Tibial artery (tissue), 4 donors: ENCODE measurements at places on chromosomes 3 and 15.

DNA sequence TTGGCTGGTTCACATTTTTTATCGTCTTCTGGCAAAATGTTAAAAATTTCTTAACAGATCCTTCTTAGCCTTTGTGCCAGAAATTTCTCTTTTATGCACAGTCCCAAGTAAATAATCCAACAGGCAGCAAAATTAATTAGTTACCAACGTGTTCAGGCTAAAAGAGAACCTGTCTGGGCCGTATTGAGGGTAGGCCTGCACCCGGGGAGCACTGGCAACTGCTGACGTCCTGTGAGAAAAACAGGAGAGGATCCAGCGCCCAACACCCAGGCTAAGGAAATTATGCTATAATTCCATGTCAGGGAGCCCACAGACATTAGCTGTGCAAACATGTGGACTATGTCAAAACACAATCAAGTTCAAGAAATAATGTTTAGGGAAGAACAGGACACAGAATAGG is 30.7 kb upstream of the CSTA start:
- DNase-seq: no peak

DNA sequence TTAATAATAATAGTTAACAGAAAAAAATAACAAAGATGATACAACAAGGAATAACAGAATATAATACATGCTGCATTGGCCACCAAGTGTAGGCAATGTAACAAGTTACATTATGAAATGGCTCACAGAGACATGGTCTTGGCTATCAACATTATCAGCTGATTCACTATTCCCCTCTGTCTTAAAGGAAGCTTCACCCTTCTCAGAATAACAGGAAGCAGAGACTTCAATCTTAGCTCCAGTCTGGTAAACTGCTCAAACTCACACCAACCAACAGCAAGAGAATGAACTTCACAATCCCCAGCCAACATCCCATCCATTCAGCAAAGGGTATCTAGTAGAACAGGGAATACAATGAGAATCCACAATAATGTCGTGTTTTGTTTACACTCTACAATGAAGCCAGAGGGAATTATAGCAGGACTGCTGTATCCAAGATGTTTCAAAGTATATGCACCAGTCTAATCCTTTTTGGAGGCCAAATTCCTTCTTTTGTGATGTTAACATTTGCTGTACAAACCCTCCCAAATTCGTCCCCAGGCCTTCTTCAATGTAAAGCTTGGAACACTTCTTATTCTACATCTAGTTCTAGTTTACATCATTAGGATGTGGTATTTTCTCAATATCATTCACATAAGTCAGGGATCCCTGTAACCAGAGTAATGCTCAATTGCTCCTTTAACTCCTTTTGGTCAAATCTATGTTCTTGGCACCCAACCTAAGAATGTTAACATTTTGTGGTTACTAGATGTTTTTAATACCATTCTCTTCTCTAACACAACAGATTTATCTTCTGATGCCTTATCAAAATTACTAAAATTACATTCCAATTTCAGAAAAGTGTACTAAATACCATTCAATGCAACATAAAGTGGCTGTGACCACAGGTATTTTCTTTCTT is 52.4 kb upstream of the CMSS1 start:
- no peak for DNase-seq

DNA sequence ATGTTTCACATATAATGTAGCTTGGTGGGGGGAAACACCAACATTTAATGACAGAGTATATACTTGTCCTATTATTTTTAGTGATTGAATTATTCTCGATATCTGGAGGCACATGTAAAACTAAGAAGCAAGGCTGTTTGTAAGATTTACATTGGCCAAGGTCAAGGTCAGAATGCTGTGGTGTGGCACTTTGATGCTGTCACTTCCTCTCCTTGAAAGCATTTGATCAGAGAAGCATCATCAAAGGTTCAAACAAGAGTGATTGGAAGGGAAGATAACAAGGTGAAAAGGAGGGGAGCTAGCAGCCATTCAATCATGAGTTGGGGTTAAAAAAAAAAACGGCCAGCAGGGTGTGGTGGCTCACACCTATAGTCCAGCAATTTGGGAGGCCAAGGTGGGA is 26.4 kb downstream of the RTF1 start:
- no peak for DNase-seq

- no peak for DNase-seq
These were observed 209.9 kb upstream of the SLC2A2 start for GRCh38 chr3:171236265-171237008.

GRCh38 chr3:10957976-10958749 is 34.4 kb upstream of the SLC6A1 start:
- no peak for DNase-seq

DNA sequence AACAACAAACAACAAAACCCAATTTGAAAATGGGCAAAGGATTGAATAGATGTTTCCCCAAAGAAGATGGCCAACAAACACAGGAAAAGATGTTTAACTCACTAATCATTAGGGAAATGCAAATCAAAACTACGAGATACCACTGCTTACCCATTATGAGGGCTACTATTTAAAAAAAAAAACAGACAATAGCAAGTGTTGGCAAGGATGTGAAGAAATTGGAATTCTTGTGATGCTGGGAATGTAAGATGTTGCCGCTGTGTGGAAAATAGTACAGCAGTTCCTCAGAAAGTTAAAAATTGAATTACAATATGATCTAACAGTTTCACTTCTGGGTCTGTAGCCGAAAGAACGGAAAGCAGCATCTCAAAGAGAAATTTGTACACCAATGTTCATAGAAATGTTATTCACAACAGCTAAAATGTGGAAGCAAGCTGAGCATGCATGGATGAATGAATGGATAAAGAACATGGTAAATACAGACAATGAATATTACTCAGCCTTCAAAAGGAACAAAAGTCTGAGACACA is 121.9 kb downstream of the CHSY1 start:
- no peak for DNase-seq

- DNase-seq: no peak
These were observed at the start of gene SLC6A1 for GRCh38 chr3:10992017-10992942. TSS of gene SLC6A1 (plus strand) at chr3:10992748. CDS start at chr3:11017212, 24,464 bp downstream.

GRCh38 chr3:32835961-32836360 is 18.2 kb downstream of the TRIM71 start:
- DNase-seq: no peak

GRCh38 chr15:92430069-92430440 is 36.4 kb downstream of the ST8SIA2 start:
- no peak for DNase-seq

GRCh38 chr15:52808441-52808840 is 18.3 kb upstream of the ONECUT1 start:
- DNase-seq: no peak

GRCh38 chr3:26655231-26655630 is 32.7 kb downstream of the LRRC3B start:
- DNase-seq: no peak

DNA sequence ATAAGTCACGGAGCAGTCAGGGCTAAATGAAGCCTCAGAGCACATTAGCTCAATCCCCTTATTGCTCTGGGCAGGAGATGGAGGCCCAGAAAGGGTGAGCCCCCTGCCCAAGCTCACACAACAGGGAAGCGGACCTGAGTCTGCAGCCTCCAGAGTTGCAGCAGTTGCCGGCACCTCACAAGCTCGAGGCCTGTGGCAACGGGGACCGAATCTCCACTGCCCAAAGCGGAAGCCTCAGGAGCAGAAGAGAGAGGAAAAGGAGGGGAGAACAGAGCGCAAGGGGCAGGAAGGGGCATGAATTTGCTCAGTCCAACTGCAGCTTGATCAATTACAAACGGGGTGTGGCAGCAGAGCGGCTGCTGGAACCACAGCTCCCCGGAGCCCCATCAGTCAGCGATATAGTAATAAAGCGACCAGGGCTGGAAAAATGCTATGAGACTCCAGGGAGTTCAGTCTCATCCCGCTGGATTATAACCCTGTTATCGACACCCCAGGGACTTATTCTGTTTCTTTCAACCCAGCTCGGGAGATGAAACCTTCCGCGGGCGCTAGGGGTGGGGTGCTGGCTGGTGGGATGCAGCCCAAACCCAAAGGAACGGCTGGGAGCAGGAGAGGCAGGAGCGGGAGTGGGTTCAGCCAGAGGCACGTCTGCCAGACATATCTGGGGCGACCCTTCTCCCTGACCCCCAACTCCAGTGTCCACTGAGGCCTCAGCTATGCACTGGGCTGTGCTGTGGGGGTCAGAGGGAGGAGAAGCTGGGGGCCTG is 219.7 kb upstream of the LINGO1 start:
- DNase-seq: no peak

DNA sequence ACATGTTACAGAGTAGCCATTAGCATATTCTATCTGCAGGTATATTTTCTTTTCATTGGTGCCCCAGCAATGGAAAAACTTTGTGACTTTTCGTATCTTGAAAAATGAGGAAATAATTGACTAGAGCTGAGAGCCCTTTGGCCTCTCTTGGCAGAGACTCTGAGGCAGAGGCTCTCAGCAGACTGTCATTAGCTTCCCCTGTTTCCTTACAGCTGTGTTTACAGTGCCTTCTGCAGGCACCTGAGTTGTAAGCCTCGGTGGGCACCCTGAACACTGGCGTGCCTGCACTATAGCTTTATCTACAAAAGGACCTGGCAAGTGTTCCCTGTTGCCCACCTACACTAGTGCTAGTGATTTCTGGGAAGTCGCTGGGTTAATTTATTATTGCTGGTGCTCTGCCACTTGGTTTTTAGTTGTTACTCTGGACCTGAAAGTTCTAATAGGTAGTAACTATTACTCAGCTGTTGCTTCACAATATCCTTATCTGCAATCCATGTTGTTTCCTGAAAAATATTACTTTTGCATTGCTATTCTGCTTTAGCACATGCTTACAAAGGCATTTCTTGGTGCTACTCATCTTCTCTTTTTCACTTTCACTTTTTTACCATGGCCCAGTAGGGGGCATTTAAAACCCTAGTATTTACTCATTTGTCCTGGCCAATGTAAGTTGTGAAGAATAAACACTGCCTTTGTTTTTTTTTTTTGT is 7.8 kb upstream of the GPR171 start:
- no peak for DNase-seq

GRCh38 chr3:88076712-88077111 is 17.7 kb downstream of the ZNF654 start:
- no peak for DNase-seq

DNA sequence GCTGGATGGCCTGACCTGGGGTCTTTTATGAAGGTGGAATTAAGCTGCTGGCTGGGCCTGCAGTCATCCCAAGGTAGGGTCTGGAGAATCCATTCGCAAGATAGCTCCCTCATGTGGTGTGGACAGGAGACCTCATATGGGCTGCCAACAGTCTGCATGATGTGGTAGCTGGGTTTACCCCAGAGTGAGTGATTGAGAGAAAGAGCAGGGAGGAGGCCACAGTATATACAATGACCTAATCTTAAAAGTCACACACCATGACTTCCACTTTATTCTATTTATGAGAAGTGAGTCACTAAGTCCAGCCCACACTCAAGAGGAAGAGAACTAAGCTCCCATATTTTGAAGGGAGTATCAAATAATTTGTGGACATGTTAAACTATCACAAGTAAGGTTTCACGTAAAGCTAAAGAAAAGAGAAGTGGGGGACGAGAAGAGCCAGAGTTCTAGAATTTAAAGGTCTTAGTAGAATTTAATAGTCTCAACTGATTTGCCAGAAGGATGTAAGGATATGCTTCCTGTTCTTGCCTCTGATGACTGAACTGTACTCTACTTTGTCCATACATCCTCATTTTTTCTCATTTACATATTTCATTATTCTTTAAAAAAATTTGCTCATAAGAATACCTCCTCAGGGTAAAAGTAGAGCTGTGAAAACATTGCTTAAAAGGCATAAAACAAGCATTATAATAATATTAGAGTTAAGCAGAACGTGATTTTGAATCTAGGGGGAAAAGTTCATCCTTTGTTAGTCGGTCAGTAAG is 184.4 kb downstream of the PEX5L start:
- DNase-seq: no peak

- no peak for DNase-seq
These were observed 25.9 kb downstream of the ACP3 start for GRCh38 chr3:132343018-132343612.

GRCh38 chr15:38706956-38707355 is 142.3 kb upstream of the RASGRP1 start:
- no peak for DNase-seq

- no peak for DNase-seq
These were observed 631.3 kb downstream of the FOXP1 start for GRCh38 chr3:70952033-70952747.

DNA sequence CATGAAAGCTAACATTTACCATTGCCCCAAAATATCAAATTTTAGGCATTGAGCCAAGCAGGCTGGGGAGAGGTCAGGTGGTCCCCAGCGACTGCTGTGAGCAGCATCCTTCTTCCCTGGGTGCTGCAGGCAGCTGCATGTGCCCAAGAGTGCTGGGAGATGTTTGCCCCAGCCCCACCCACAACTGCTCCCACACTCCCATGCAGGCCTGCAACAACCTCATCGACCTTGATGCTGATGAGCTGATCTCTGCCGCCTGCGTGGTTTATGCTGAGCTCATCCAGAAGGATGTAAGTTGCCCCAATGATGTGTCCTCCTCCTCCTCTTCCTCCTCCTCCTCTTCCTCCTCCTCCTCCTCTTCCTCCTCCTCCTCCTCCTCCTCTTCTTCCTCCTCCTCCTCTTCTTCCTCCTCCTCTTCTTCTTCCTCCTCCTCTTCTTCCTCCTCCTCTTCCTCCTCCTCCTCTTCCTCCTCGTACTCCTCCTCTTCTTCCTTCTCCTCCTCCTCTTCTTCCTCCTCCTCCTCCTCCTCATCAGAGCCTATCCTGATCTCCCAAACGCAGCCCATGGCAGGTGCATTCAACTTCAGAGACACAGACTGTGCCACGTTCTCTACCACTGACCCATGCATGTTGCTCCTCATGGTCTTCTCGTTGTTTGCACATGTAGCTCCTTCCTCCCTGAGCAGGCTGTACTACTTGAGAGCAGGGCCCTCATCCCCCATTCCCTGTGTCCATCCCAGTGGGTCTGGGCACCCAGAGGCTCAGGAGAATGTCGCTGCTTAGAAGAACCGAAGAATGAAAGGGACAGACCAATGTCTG is 15.1 kb downstream of the TBC1D21 start:
- DNase-seq: no peak

DNA sequence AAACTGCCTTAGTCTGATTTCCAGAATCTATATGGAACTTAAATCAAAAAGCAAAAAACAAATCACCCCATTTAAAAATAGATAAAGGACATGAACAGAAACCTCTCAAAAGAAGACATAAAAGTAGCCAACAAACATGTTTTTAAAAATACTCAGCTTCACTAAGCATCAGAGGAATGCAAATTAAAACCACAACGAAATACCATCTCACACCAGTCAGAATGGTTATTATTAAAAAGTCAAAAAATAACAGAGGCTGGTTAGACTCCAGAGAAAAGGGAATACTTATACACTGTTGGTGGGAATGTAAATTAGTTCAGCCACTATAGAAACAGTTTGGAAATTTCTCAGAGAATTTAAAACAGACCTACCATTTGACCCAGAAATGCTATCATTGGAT is 367.9 kb downstream of the ZIC4 start:
- no peak for DNase-seq

- DNase-seq: no peak
These were observed 595.2 kb upstream of the TBL1XR1 start for GRCh38 chr3:177792311-177793030.

- peak; percentile 65 for DNase-seq
These were observed 802 bp upstream of the NECTIN3 start for GRCh38 chr3:111070772-111071256.

- DNase-seq: no peak
These were observed 74.1 kb downstream of the CHL1 start for GRCh38 chr3:270688-271087.
